H1 (cell line): ENCODE measurements at places on chromosomes 12 and 14. TPM values are rescaled to one million over a fixed set of nuclear protein-coding genes. Genes with fewer than 3 reads are reported as not detected.
A peak's percentile ranks its signal among the peaks of the same experiment; 100 is the strongest.

Gene CLEC14A
- 0.13 TPM in 2 replicates for total RNA-seq

Gene GTF2H3
- total RNA-seq = 32.1 and 35.8 TPM in 2 replicates

Gene SLC6A12
- total RNA-seq = 0.65 and 1.1 TPM in 2 replicates

Gene LBHD2
- total RNA-seq = not detected in 2 replicates

Gene CRY1
- total RNA-seq = 25.1 TPM in 2 replicates

DNA sequence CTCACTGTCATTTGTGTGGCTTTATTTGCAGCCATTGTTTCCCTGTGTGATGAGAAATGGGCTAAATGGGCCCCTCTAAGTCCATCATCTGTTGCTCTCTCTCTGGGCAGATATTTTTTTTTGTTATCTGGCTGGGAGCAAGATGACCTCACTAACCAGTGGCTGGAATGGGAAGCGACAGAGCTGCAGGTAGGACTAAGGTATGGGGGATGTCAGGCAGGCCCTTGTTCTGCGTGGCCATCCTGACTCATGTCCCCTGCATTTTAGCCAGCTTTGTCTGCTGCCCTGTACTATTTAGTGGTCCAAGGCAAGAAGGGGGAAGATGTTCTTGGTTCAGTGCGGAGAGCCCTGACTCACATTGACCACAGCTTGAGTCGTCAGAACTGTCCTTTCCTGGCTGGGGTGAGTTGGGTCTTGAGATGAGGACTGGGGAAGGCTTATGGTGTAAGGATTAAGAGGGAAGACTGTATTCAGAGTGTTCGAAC lies 1.3 kb downstream of the MARS1 start:
- H3K36me3 ChIP-seq = peaks cover 34% of the 10 kb centered on the region
- no peak overlapping the region; the same call in 1 of the 2 replicates for H3K27ac ChIP-seq
- peaks cover 4% of the 10 kb centered on the region for H3K4me1 ChIP-seq
- H3K27me3 ChIP-seq = no peaks in the 10 kb centered on the region
- H3K4me3 ChIP-seq = peak overlapping the region; percentile 91
- DNase-seq = no peak

GRCh38 chr12:111600205-111600642 lies 1.1 kb upstream of the ATXN2 start:
- H3K4me3 ChIP-seq = peak overlapping the region; percentile 89
- no peak for DNase-seq
- no peaks in the 10 kb centered on the region for H3K36me3 ChIP-seq
- H3K27me3 ChIP-seq = no peaks in the 10 kb centered on the region
- H3K4me1 ChIP-seq = peaks cover 6% of the 10 kb centered on the region
